ENCODE measurements at places on chromosomes 2 and 18.

DNA sequence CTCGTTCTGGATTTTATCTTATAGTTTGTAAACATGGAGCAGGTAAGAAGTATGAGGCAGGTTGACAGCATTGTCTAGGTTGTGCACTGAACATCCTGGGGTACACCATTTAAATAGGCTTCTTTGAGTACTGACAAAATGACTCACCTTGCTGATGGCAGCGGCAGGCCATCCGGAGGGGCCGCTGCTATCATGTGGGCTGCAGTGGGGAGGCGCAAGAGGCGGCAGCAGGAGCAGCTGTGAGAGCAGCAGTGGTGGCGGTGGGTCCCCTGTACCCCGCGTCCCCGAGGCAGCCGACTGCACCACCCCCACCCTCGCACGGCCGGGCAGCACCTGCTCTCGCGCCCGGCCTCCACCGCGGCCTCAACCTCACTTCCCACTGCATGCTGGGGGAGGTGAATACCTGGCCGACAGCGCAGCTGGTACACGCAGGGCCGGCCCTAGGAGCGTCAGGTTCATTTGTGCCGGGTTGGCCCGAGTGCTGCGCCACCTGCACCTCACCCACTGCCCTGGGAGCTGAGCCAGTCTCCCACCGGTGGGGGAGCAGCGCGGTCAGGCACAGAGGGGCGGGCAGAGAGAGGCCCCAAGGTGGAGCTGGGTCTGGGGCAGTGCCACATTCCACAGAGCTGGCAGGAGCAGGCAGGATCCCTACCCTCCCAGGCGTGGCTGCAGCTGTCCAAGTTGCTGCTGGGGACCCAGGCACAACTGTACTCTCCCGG is 154.5 kb upstream of the RBMS1 start:
- no peak for DNase-seq

DNA sequence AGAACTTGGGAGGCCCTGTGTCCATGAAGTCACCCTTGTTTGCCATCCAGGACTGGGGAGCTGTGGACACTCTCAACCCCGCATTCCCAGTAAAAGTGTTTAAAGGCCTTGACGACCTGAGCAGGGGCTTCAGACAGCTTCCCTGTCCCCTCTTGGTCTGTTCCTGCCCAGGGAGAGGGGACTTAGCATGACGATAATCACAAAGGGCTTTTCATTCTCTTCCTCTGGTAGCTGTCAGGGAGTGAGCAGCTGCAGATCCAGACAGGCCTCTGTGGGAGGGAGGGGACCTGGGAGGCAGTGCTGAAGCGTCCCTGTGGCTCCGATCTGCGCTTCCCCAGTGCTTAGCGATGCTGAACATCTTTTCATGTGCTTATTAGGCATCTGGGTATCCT is 77.8 kb upstream of the HS6ST1 start:
- DNase-seq: peak; percentile 69

GRCh38 chr2:229952256-229952835 is 30.0 kb downstream of the FBXO36 start:
- DNase-seq: no peak

DNA sequence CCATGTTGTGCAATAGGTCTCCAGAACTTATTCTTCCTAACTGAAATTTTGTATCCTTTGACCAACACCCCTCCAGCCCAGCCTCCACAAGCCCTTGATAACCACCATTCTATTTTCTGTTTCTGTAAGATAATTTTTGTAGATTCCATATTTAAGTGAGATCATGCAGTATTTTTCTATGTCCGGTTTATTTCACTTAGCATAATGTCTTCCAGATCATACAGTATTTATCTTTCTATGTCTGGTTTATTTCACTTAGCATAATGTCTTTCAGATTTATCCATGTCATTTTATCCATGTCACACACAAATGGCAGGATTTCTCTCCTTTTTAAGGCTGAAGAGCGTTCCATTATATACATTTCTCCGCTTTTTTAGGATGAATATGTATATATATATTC is 24.4 kb upstream of the ONECUT2 start:
- no peak for DNase-seq

GRCh38 chr2:147033044-147033443 is 811.8 kb upstream of the ACVR2A start:
- DNase-seq: no peak

- DNase-seq: no peak
Measured at GRCh38 chr2:217431577-217432269, 571.1 kb downstream of the TNS1 start.
